ENCODE measurements at places on chromosomes 2 and 18.
A peak's percentile ranks its signal among the peaks of the same experiment; 100 is the strongest.

DNA sequence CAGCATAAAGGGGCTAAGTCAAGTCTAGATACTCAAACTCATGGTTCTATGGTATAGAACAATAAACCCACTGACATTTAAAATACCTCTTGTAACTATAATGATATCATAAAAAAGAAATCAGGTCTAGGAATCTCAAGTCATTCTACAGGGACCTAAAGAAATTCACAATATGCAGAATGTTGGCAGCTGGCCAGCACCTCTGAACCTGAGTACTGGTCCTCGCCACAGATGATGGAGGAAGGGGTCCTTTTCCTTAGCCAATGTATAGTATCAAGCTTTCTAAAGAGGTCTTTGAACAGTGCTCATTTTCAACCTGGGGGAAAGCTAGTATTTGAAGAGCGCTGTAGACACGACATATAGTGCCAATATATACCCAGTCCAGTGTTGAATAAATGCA is 108.4 kb upstream of the ITGB6 start:
- H3K27me3 ChIP-seq = no peaks in the 10 kb centered on the region
- no peak overlapping the region for H3K27ac ChIP-seq
- H3K36me3 ChIP-seq = peaks cover 47% of the 10 kb centered on the region
- no peak for DNase-seq

- no peak overlapping the region for H3K27ac ChIP-seq
- H3K27me3 ChIP-seq = no peaks in the 10 kb centered on the region
- no peaks in the 10 kb centered on the region for H3K36me3 ChIP-seq
- DNase-seq = no peak
Measured at GRCh38 chr2:120775801-120776589, 40.3 kb downstream of the GLI2 start.

DNA sequence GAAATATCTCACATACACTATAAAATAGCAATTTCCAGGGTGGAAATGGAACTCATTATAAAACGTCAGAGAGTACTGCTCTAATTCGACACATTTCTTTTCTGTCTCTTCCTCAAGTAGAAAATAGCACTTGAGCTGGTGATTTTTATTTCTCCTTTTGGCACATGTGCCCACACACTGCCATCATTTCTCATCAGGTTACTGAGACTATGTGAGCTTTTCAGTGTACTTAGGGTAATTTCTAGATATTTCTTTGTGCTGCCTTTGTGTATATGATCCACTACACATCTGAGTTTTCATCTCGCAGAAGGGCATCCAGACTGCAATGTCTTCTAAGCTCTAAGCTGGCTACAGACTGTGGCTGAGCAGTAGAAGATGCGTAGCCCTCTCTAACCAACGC is 62.1 kb upstream of the PGAP1 start:
- no peak overlapping the region for H3K27ac ChIP-seq
- no peaks in the 10 kb centered on the region for H3K27me3 ChIP-seq
- H3K4me1 ChIP-seq = no peaks in the 10 kb centered on the region
- DNase-seq = no peak
- H3K36me3 ChIP-seq = peaks cover 51% of the 10 kb centered on the region

DNA sequence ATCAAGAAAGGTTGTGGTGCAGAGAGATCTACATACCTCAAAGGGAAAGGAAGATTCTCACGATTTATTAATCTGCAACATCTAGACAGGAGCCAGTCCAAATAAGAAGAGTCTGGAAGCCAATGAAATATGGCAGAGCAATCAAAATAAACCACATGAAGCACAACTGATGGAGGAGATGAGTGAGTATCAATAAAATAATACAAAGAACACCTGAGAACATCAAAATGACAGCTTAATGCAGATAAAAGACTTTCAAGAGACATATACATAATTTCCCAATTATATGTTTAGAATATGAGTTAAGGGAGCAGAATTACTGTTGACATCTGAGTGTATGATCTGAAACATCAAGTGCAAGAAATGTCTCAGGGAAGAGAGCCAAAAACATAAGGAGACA is 12.5 kb upstream of the DOK6 start:
- no peaks in the 10 kb centered on the region for H3K4me1 ChIP-seq
- peaks cover 4% of the 10 kb centered on the region for H3K27me3 ChIP-seq
- no peak overlapping the region for H3K27ac ChIP-seq
- no peak overlapping the region for H3K4me3 ChIP-seq
- no peak for DNase-seq
- H3K36me3 ChIP-seq = no peaks in the 10 kb centered on the region

GRCh38 chr2:205806143-205806905 is 124.0 kb downstream of the NRP2 start:
- no peaks in the 10 kb centered on the region for H3K4me1 ChIP-seq
- no peak overlapping the region for H3K4me3 ChIP-seq
- no peak overlapping the region for H3K27ac ChIP-seq
- no peaks in the 10 kb centered on the region for H3K36me3 ChIP-seq
- no peak for DNase-seq
- no peaks in the 10 kb centered on the region for H3K27me3 ChIP-seq

DNA sequence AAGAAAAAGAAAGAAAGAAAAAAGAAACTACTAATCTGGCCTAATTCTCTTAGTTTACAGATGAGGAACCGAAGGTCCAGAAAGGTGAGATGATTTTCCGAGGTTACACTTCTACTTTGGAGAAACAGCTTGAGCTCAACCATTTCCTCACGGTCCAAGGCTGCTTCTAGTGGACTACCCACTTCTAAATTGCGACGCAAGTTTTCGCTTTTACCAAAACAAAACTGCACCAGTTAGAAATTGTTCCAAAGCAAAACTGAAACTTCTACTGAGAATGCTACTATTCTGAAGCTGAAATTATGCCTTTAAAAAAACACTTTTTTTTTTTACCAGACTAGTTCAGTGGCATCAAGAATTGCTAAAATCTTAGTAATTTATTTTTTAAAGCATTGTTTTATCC is 101.6 kb downstream of the INO80D start:
- H3K4me1 ChIP-seq = no peaks in the 10 kb centered on the region
- no peak for DNase-seq
- no peaks in the 10 kb centered on the region for H3K27me3 ChIP-seq

DNA sequence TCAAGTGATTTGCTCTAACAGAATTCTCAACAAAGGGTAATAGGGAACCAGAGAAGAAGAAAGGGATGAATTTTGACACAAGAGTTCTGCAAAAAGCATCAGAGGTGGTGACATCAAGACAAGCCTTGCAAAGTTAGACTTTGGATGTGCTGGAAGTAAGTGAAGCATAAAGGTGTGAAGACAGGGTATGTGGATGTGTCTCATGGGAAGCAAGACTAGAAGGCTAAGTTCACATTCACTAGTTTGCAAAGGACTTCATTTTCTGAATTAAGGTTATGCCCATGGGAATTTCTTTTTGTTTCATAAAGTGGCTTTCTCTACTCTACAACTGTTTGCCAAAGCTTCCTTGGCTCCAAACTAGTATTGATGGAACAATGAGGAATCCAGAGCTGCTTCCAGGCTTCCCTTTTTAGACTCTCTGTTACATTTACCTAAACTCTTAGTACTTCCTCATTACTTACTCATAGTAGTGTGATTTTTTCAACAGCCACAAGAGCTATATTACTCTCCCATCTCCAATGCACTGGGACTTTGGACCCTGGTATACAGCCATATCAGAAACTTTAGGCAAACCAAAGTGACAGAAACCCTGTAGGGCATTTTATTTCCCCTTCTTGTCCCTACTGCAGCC is 21.1 kb upstream of the IHH start:
- H3K27ac ChIP-seq = no peak overlapping the region
- H3K36me3 ChIP-seq = peaks cover 7% of the 10 kb centered on the region
- DNase-seq = no peak
- H3K4me1 ChIP-seq = no peaks in the 10 kb centered on the region
- H3K27me3 ChIP-seq = no peaks in the 10 kb centered on the region
- H3K4me3 ChIP-seq = no peak overlapping the region

DNA sequence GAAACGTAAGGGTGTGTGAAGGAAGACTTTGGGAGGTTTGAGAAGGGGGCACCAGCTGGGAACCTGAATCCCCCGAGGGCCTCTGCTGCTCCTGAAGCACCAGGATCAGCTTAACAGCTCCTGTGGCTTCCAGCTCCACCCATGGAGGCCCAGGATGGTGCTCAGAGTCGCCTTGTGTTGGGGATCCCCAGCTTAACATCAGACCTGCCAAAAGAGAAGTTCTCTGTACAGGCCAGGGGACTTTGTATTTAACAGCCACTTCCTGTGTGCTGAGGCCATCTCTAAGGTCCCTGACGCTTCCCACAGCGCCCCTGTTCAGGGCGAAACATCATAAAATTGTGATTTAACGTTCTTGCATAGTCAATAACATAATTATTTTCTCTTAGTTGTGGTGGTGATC is 77.5 kb downstream of the NCK2 start:
- peaks cover 11% of the 10 kb centered on the region for H3K36me3 ChIP-seq
- H3K27me3 ChIP-seq = no peaks in the 10 kb centered on the region
- no peak overlapping the region for H3K4me3 ChIP-seq
- H3K27ac ChIP-seq = peak overlapping the region; percentile 63
- DNase-seq = peak; percentile 69

- no peak overlapping the region for H3K27ac ChIP-seq
- no peak overlapping the region for H3K4me3 ChIP-seq
- H3K27me3 ChIP-seq = no peaks in the 10 kb centered on the region
- no peaks in the 10 kb centered on the region for H3K4me1 ChIP-seq
- H3K36me3 ChIP-seq = no peaks in the 10 kb centered on the region
Measured at GRCh38 chr2:19580830-19581229, 222.4 kb upstream of the OSR1 start.

Measured in natural killer cell (primary cell).